Left renal pelvis (tissue), 4 donors: ENCODE measurements at places on chromosomes 2 and 18. TPM values are rescaled to one million over a fixed set of nuclear protein-coding genes. Genes with fewer than 3 reads are reported as not detected.

The TNS1 gene
- polyA plus RNA-seq = 57.6 TPM

The ABCG5 gene
- polyA plus RNA-seq = 0.11 TPM

The GPR39 gene
- 3.4 TPM for polyA plus RNA-seq

The IL1RL1 gene
- polyA plus RNA-seq = 0.53 TPM

The TACR1 gene
- 1.2 TPM for polyA plus RNA-seq

The ATP6V1B1 gene
- polyA plus RNA-seq = 65.9 TPM

The SP5 gene
- polyA plus RNA-seq = 0.80 TPM

The CELF4 gene
- polyA plus RNA-seq = 2.3 TPM

The EMILIN1 gene
- 102 TPM for polyA plus RNA-seq

The ZBTB7C gene
- 41.1 TPM for polyA plus RNA-seq

The PHOSPHO2 gene
- polyA plus RNA-seq = 13.2 TPM

The FBXO48 gene
- polyA plus RNA-seq = 2.4 TPM

The NDUFV2 gene
- 84.0 TPM for polyA plus RNA-seq

The TGFA gene
- 16.2 TPM for polyA plus RNA-seq

The CYP27A1 gene
- 47.0 TPM for polyA plus RNA-seq

The SAG gene
- 0.06 TPM for polyA plus RNA-seq

The CCL20 gene
- polyA plus RNA-seq = 0.85 TPM

The RIT2 gene
- not detected for polyA plus RNA-seq

The UGT1A8 gene
- polyA plus RNA-seq = not detected

The INPP5D gene
- 6.0 TPM for polyA plus RNA-seq

The BOLL gene
- polyA plus RNA-seq = 0.20 TPM

The ARHGEF33 gene
- polyA plus RNA-seq = 2.0 TPM

The LOXL3 gene
- polyA plus RNA-seq = 9.2 TPM

The ST8SIA5 gene
- polyA plus RNA-seq = 0.93 TPM

The RGPD8 gene
- polyA plus RNA-seq = 4.5 TPM

The CCDC142 gene
- polyA plus RNA-seq = 16.7 TPM
